Osteocyte (in vitro differentiated cells): ENCODE measurements at places on chromosomes 16 and 17. TPM values are rescaled to one million over a fixed set of nuclear protein-coding genes. Genes with fewer than 3 reads are reported as not detected.

GRCh38 chr16:56603589-56603988 is 4.8 kb upstream of the MT2A start:
- no peak overlapping the region for H3K27ac ChIP-seq
- no peak overlapping the region for H3K4me3 ChIP-seq
- no peaks in the 10 kb centered on the region for H3K36me3 ChIP-seq

IRF8 gene
- not detected in 2 replicates for total RNA-seq

IL32 gene
- 8.8 and 13.2 TPM in 2 replicates for total RNA-seq

CCDC78 gene
- 2.6 and 3.1 TPM in 2 replicates for total RNA-seq

CSH1 gene
- not detected in 2 replicates for total RNA-seq

GRCh38 chr17:2299756-2300155 is 3.8 kb downstream of the SMG6 start:
- no peak overlapping the region for H3K4me3 ChIP-seq
- H3K36me3 ChIP-seq, result peaks cover 43% of the 10 kb centered on the region
- H3K27me3 ChIP-seq, result no peaks in the 10 kb centered on the region
- H3K27ac ChIP-seq, result no peak overlapping the region
- peak; percentile 73 for DNase-seq

DNA sequence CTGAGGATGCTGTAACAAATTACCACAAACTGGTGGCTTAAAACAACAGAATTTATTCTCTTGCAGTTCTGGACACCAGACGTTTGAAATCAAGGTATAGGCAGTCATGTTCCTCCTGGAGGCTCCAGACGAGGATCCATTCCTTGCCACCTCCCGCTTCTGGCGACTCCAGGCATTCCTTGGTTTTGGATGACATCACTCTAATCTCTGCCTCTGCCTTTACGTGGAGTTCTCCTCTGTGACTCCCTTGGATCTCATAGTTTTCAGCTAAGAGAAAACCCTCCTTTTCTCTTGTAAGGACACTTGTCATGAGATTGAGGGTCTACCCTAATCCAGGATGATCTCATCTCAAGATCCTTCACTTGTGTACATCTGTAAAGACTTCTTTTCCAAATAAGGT is 31.4 kb upstream of the HS3ST3B1 start:
- no peak overlapping the region for H3K27ac ChIP-seq
- H3K36me3 ChIP-seq, result peaks cover 2% of the 10 kb centered on the region

- no peak overlapping the region for H3K4me3 ChIP-seq
- H3K4me1 ChIP-seq, result peaks cover 11% of the 10 kb centered on the region
- H3K36me3 ChIP-seq, result no peaks in the 10 kb centered on the region
- peaks cover 99% of the 10 kb centered on the region for H3K27me3 ChIP-seq
- no peak overlapping the region for H3K27ac ChIP-seq
- DNase-seq, result no peak
These were observed 4.4 kb upstream of the HOXB5 start for GRCh38 chr17:48597778-48598631.

DNA sequence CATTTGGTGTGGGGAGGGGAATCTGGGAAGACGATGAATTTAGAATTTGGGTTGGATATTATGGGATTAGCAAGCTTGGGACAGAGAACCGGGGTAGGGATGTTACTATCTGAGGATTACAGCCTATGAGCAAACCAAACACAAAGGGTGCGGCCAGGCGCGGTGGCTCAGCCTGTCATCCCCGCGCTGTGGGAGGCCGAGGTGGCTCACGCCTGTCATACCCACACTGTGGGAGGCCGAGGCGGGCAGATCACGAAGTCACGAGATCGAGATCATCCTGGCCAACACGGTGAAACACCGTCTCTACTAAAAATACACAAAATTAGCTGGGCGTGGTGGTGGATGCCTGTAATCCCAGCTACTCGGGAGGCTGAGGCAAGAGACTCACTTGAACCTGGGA is 60.9 kb downstream of the VPS53 start:
- peaks cover 43% of the 10 kb centered on the region for H3K36me3 ChIP-seq
- no peaks in the 10 kb centered on the region for H3K27me3 ChIP-seq
- no peak for DNase-seq
- H3K4me3 ChIP-seq, result no peak overlapping the region
- H3K4me1 ChIP-seq, result no peaks in the 10 kb centered on the region

DLX4 gene
- not detected in 2 replicates for total RNA-seq

SPHK1 gene
- 15.2 TPM in 2 replicates for total RNA-seq

GRCh38 chr17:8806926-8807550 is 7.9 kb upstream of the MFSD6L start:
- peaks cover 27% of the 10 kb centered on the region for H3K27me3 ChIP-seq
- H3K4me3 ChIP-seq, result no peak overlapping the region
- no peaks in the 10 kb centered on the region for H3K36me3 ChIP-seq
- no peak overlapping the region for H3K27ac ChIP-seq
- peaks cover 4% of the 10 kb centered on the region for H3K4me1 ChIP-seq
